T-cell (primary cell): ENCODE measurements at places on chromosomes 6 and 20. TPM values are rescaled to one million over a fixed set of nuclear protein-coding genes. Genes with fewer than 3 reads are reported as not detected.

DNA sequence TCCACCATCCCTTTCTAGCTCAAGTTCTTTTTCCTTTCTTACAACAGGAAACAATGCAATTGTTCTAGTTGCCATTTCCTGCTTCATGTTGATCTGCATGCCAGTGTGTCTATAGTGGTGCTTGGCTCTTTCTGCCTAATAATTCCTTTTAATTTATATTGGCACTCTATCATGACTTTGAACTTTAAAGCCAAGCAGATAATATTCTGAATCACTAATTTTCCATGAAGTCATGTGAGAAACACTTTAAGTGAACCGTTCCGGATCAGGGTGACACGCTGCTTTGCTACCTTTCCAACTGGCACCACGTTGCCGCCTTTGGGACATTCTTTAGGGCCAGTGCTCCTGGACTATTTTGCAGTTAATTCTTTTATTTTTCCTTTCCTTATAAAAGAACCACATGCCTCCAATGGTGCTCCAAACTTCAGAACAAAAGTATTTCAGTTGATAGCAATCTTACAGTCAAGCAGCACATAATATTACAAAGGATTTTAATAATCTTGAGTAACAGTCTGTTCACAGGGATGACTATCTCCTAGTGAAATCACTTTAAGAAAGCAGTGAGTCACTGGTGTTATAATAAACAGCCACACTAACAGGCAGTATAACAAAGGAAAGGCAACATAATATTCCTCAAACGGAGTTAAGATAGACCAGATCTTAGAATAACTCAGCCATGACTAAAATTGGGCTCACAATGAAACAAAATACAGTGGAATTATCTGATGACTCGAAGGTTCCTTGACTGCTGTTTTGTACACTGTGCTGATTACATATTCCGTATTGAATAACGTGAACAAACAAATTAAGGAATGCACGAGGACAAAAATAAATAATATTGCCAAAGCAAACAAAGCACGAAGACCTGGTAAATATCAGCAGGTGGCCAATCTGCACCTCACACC, 19.0 kb upstream of the BLOC1S5 start:
- H3K27ac ChIP-seq, result no peak overlapping the region
- no peaks in the 10 kb centered on the region for H3K4me1 ChIP-seq
- H3K27me3 ChIP-seq, result no peaks in the 10 kb centered on the region
- DNase-seq, result no peak
- H3K4me3 ChIP-seq, result no peak overlapping the region

GRCh38 chr6:47129129-47129528, 87.0 kb upstream of the ADGRF1 start:
- no peaks in the 10 kb centered on the region for H3K36me3 ChIP-seq
- H3K27me3 ChIP-seq, result no peaks in the 10 kb centered on the region
- no peak for DNase-seq
- H3K27ac ChIP-seq, result no peak overlapping the region

- peaks cover 29% of the 10 kb centered on the region for H3K4me1 ChIP-seq
- H3K36me3 ChIP-seq, result no peaks in the 10 kb centered on the region
- H3K4me3 ChIP-seq, result no peak overlapping the region
- H3K27ac ChIP-seq, result peak overlapping the region; percentile 76
- DNase-seq, result no peak
Observed at GRCh38 chr6:118799826-118800225, 94.1 kb upstream of the ASF1A start.

- peaks cover 10% of the 10 kb centered on the region for H3K27me3 ChIP-seq
- DNase-seq, result no peak
- H3K27ac ChIP-seq, result no peak within 1 kb of the TSS
- no peak within 1 kb of the TSS for H3K4me3 ChIP-seq
Observed at GRCh38 chr6:122995921-122996793, at the start of gene CLVS2. TSS of gene CLVS2 (plus strand) at chr6:122996235. CDS start at chr6:122997778, 1,543 bp downstream.

DNA sequence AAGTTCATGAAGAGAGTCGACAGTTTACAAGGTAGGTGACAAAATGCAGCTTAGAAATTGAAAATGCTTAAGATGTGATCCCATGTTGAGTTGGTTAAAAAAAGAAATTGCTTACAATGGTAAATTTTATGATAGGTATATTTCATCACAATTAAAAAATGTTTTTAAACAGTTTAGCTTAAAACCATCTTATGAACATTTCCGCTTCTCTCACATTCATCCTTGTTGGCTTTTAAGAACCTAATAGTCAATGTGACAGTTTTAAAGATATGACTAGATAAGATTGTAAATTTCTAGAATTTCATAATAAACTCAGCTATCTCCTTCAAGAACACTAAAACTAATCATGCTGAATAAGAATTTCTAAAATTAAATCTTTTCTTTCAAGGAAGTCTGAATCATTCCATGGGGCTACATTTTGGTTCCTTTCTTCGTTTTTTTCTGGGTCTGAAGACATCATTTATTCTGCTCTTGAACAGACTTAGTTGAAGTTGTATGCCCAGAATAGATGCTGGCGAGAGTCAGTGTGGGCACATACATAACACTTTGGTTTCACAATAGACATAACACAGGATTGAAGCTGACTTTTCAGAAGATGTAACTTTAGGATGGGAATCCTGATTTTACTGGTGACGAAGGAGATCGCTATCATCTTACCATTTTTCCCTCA, 35.9 kb upstream of the LTV1 start:
- DNase-seq, result no peak
- H3K36me3 ChIP-seq, result peaks cover 13% of the 10 kb centered on the region
- no peaks in the 10 kb centered on the region for H3K4me1 ChIP-seq
- H3K4me3 ChIP-seq, result no peak overlapping the region
- no peaks in the 10 kb centered on the region for H3K27me3 ChIP-seq

GRCh38 chr6:149127212-149127611, 190.3 kb upstream of the TAB2 start:
- no peak for DNase-seq
- H3K4me3 ChIP-seq, result no peak overlapping the region
- H3K36me3 ChIP-seq, result no peaks in the 10 kb centered on the region
- peaks cover 24% of the 10 kb centered on the region for H3K4me1 ChIP-seq
- H3K27me3 ChIP-seq, result no peaks in the 10 kb centered on the region
- no peak overlapping the region for H3K27ac ChIP-seq

DNA sequence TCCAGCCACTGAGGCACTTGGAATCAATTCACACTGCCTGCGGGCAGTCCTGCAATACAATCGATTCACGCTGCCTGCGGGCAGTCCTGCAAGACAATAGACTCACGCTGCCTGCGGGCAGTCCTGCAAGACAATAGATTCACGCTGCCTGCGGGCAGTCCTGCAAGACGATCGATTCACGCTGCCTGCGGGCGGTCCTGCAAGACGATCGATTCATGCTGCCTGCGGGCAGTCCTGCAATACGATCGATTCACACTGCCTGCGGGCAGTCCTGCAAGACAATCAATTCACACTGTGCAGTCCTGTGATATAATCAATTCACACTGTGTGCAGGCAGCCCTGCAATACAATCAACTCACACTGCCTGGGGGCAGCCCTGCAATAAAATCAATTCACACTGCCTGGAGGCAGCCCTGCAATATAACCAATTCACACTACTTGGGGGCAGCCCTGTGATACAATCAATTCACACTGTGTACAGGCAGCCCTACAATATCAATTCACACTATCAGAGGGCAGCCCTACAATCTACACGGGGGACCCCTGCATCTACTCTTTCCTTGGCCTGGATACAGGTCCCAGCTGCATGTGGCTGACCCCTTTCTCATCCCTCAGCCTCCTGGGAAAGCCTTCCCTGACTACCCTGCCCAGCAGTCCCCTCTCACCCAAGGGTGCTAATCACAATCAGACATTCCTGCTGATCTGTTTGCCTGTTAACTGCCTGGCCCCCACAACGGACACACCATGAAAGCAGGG, 10.4 kb downstream of the TAF4 start:
- no peaks in the 10 kb centered on the region for H3K36me3 ChIP-seq
- peaks cover 52% of the 10 kb centered on the region for H3K4me1 ChIP-seq
- H3K27me3 ChIP-seq, result no peaks in the 10 kb centered on the region
- H3K27ac ChIP-seq, result no peak overlapping the region
- DNase-seq, result no peak

- H3K36me3 ChIP-seq, result no peaks in the 10 kb centered on the region
- peaks cover 18% of the 10 kb centered on the region for H3K4me1 ChIP-seq
- H3K27me3 ChIP-seq, result no peaks in the 10 kb centered on the region
Observed at GRCh38 chr6:90083891-90084290, 189.6 kb downstream of the GJA10 start.

- H3K36me3 ChIP-seq, result no peaks in the 10 kb centered on the region
- H3K27ac ChIP-seq, result no peak overlapping the region
- peaks cover 39% of the 10 kb centered on the region for H3K4me1 ChIP-seq
- no peak overlapping the region for H3K4me3 ChIP-seq
- no peak for DNase-seq
Observed at GRCh38 chr20:13251106-13251903, 30.2 kb downstream of the ISM1 start.

- H3K27ac ChIP-seq, result no peak overlapping the region
- peaks cover 4% of the 10 kb centered on the region for H3K27me3 ChIP-seq
- no peak for DNase-seq
- H3K4me3 ChIP-seq, result no peak overlapping the region
Observed at GRCh38 chr6:163354761-163355425, 59.6 kb upstream of the QKI start.

GRCh38 chr20:39986173-39986904, 702.7 kb downstream of the MAFB start:
- no peaks in the 10 kb centered on the region for H3K36me3 ChIP-seq
- H3K27ac ChIP-seq, result no peak overlapping the region
- no peaks in the 10 kb centered on the region for H3K4me1 ChIP-seq
- H3K27me3 ChIP-seq, result no peaks in the 10 kb centered on the region

DNA sequence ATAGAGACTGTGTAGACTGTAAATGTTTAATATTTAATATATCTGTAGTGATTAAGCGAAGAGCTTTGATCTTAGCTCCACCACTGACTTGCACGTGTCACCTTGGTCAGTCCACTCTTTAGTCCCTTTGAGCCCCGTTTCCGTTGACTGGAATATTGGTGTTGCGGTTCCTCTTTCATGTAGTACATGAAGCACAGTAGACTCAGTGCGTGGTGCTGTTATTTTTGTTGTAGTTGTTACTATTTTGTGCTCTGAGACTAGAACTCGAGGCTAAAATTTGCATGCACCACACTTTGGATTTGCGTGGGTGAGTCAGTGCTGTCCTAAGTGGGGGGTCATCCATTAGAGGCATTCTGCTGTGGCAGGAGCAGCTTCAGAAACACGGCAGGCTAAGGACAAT, 291.4 kb downstream of the QKI start:
- peaks cover 9% of the 10 kb centered on the region for H3K27me3 ChIP-seq
- H3K4me3 ChIP-seq, result no peak overlapping the region
- DNase-seq, result no peak
- H3K27ac ChIP-seq, result no peak overlapping the region
- no peaks in the 10 kb centered on the region for H3K4me1 ChIP-seq

DNA sequence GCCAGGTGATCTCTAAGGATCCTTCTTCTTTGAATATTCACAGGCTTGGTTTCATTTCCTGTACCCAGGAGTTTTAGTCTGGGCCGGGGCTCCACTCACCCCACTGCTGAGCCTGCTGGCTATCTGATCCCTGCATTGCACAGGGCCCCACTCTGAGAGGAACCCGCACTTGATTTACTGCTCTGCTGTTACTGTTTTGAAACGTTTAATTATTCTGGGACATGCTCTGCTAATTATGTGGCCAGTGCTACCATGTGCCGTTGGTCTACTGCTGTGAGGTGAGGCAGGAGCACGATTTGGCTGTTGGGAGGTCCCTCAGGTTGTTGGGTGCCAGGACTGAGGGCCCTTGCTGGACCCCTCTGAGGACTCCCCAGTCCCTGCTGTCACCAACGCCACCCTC, 108.7 kb upstream of the SIRPA start:
- DNase-seq, result no peak
- H3K4me1 ChIP-seq, result no peaks in the 10 kb centered on the region
- no peaks in the 10 kb centered on the region for H3K36me3 ChIP-seq
- H3K4me3 ChIP-seq, result no peak overlapping the region
- peaks cover 55% of the 10 kb centered on the region for H3K27me3 ChIP-seq
- no peak overlapping the region for H3K27ac ChIP-seq

DNA sequence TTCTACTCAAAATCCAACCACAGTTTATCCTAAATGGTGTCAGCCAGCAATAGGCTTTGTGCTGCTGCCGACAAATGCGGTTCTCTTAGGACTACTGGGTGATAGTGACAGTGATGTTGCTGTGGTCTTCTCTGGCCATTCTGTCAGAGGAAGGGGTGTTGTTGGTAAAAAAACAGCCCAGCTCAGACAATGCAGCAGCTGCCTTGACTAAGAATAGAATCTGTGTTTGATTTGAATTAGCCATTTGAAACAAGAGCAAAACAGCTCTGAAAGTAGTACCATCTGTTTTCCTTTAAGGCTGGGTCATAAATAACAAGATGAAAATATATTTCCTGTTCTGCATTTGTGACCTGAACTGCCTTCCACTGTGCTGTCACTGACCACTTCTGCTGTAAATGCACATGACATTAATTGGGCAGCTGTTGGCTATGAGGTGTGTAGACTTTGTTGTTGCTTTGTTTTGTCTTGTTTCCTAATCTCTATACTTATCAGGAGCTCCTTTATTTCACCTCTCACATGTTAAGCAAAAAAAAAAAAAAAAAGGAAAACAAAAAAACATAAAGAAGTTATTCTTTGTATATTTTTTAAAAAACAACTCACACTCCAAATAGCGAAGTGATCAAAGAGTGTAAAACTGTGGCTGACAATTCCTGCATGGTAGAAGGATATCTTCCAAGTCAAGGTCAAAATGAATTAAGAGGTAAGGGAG, 497.8 kb upstream of the ARID1B start:
- no peaks in the 10 kb centered on the region for H3K4me1 ChIP-seq
- H3K27me3 ChIP-seq, result no peaks in the 10 kb centered on the region
- no peak for DNase-seq
- no peaks in the 10 kb centered on the region for H3K36me3 ChIP-seq
- H3K4me3 ChIP-seq, result no peak overlapping the region

- no peak overlapping the region for H3K27ac ChIP-seq
- no peak for DNase-seq
- H3K27me3 ChIP-seq, result peaks cover 3% of the 10 kb centered on the region
- no peaks in the 10 kb centered on the region for H3K4me1 ChIP-seq
- H3K4me3 ChIP-seq, result no peak overlapping the region
Observed at GRCh38 chr20:58111310-58112016, 117.0 kb downstream of the ANKRD60 start.

GRCh38 chr20:16761305-16761829, 13.2 kb downstream of the OTOR start:
- no peaks in the 10 kb centered on the region for H3K36me3 ChIP-seq
- peaks cover 9% of the 10 kb centered on the region for H3K27me3 ChIP-seq
- no peak overlapping the region for H3K4me3 ChIP-seq

DNA sequence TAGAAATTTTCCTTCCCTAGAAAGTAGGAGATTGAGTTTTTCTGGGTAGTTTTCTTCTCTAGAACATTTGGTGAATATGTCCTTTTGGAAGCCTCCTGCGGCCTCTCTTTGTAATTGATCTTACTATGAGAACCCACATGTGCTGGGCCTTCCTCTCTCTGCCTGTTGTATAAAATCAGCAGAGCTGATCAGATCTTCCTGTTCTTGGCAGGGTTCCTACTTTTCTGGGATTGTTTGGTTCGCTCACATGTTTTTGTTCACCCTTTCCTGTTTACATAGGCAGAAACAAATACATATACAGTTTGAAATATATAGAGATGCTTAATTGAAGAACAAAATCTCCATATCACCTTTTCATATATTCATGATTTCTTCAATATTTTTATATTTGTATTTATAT, 57.8 kb downstream of the IL22RA2 start:
- H3K36me3 ChIP-seq, result no peaks in the 10 kb centered on the region
- DNase-seq, result no peak
- H3K4me3 ChIP-seq, result no peak overlapping the region

MYH7B gene
- total RNA-seq, result 0.76 TPM

ARHGAP40 gene
- not detected for total RNA-seq

GNMT gene
- total RNA-seq, result 0.93 TPM

CHRNA4 gene
- not detected for total RNA-seq
